ENCODE measurements at places on chromosomes 13 and 19. TPM values are rescaled to one million over a fixed set of nuclear protein-coding genes. Genes with fewer than 3 reads are reported as not detected.
A peak's percentile ranks its signal among the peaks of the same experiment; 100 is the strongest.

DNA sequence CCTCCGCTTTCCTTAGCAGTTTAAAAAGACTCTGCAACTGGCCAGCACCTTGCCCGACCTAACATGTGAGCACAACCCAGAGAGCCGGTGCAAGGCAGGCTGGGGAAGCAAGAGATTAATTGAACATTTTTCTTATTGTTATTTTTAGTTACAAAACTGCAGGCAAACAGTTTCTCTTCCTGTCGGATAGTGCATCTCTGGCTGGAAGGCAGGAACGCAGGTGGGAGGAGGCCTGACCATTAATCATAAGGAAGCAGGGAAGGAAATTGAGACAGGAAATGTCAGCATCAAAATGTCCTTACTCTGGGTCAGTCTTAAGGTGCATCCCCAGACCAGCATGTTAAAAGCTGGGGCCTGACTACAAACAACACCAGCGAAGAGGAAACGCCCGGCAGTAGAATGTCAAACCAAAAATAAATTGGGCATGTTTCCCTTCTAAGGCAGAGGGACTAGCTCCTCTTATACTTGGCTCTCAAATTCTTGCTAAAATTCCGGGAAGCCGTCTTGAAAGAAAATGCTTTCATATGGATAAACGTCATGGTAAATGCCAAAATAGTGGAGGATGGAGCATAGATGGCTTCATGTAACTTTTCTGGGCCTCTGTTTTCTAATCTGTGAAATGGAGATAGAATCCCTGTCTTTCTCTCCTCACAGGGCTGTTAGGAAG lies 226.8 kb downstream of the RAP2A start:
- no peak for DNase-seq

GRCh38 chr19:29789007-29789406 lies 22.8 kb upstream of the CCNE1 start:
- DNase-seq: no peak

GRCh38 chr13:93325303-93326233 lies 99.0 kb downstream of the GPC6 start:
- no peak for DNase-seq

- DNase-seq: peak; percentile 98
Measured at GRCh38 chr19:57280165-57280961, at the start of gene ZNF460. Gene ZNF460 (plus strand): TSS chr19:57280485. CDS start chr19:57280807, 322 bp downstream.

DNA sequence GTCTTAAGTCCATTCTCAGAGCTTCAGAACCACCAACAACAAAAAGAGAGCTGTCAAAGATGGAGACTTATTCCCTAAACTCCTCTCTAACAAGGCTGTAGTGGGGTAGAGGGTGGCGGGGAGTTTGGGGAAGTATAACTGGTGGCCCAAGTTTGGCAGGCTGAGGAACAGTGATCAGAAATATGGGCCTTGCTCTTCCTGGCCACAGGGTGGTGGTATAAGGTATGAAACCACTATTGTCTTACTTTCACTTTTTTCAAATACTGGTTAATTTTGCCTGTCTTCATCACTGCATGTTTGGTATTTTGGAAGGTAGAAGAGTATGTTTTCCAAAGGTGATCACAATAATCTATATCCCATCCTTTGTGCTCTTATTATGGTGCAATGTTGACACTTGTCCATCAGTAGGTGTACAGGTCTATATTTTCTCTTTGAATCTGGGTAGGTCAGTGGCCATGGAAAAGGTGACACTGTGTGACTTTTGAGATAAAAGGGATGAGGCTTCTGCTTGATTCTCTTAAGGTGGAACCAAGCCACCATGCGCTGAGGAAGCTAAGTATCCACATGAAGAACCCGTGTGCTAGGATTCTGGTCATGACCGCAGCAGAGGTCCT lies 23.2 kb upstream of the GPC5 start:
- DNase-seq: peak; percentile 33

- no peak for DNase-seq
Measured at GRCh38 chr13:113630296-113630695, 27.7 kb downstream of the ATP4B start.

DNA sequence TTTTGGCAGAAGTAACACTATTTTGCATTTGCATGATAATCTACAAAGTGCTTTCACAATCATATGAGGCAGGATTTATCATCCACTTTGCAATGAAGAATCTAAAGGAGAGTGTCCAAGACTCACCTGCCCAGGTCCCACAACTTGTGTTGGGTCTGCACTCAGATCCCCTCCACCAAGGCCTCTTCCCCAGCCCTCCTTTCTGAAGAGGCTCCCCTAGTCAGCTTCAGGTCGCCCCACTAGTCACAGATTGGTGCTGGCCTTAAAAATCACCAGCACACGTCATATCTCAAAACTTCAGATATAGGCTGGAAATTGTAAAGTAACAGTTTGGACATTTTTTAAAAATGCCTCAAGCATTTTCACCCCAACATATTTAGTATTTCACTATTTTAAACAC lies 17.5 kb downstream of the ATP7B start:
- DNase-seq: no peak

GRCh38 chr19:39401549-39402345 lies 4.9 kb upstream of the ZFP36 start:
- DNase-seq: peak; percentile 88

DNA sequence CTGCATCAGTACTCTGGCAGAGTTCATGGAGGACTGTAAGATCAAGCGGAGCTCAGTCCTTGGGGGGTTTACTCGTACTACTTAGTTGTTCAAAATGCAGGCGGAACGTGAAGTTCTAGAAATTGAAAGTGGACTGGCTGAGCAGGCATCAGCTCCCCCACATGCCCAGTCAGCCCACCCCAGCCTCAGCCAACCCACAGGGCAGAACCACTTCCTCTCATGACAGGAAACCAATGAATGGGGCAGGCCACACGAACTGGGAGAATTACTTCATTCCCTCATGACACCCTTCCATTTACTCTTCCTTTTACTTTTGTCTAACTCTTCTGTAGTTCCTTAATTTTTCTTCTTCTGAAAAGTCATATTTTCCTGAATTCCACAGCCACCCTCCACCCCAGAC lies 71.9 kb downstream of the FLT1 start:
- no peak for DNase-seq

- DNase-seq: no peak
Measured at GRCh38 chr13:27455331-27455855, 5.0 kb upstream of the MTIF3 start.

GRCh38 chr13:40777166-40777808 lies 6.3 kb upstream of the MRPS31 start:
- DNase-seq: peak; percentile 81

GRCh38 chr13:20513466-20513995 lies 12.1 kb downstream of the CRYL1 start:
- DNase-seq: no peak

- no peak for DNase-seq
Measured at GRCh38 chr13:45412274-45413049, 5.7 kb downstream of the SLC25A30 start.

DNA sequence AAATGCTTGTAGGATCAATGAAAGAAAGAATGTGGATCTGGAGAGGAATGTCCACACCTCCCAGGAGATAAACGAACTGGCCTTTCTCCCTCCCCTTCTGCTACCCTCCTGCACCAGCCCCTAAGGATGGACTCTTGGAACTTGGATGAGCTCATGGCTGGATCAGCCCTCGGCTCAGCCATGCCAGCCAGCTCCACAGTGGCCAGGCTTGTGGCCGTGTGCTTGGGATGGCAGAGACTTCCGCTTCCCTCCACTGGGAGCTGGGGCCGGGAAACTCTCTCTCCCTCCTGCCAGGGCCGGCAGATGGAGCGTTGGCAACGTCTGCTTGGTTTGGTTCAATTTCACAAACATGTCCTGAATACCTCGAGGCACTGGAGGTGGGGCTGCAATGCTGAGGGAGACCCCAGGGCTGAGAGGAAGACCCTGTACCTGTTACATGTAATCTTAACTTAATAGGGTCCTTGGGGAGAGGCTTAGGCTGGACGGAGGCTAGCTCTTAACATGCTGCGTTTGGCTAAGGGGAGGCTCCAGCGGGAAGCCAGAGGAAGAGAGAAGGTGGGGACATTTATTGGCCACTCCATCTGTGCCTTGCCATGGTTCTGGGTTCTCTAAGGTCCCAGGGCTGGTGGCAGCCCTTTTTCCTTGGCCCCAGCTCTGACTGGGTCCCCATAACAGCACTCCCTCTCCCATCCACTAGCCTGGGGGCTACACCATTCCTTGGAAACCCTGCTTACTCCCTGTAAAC lies 152.5 kb downstream of the IER2 start:
- no peak for DNase-seq

DNA sequence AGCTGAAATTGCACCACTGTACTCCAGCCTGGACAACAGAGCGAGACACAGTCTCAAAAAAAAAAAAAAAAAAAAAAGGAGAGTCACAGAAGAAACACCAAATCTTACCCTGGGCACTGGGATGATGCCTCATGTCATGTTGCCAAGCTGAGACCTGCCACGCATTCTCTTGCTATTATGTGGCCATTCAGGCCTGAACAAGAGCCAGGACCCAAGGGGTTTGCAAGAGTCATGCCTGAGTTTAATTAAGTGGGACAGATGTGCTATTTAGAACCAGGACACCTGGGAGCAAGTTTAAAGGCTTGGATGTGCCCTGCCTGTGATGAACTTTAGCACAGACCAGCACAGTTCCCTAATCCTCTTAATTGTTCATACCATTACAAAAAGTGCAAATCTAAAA lies 9.8 kb downstream of the PNMA8A start:
- DNase-seq: peak; percentile 73

- DNase-seq: peak; percentile 65
Measured at GRCh38 chr13:27607125-27607524, 13.2 kb downstream of the LNX2 start.

- no peak for DNase-seq
Measured at GRCh38 chr13:105579821-105580710, 955.4 kb downstream of the EFNB2 start.

- DNase-seq: peak; percentile 61
Measured at GRCh38 chr13:73835138-73835721, 299.0 kb downstream of the KLF12 start.

- no peak for DNase-seq
Measured at GRCh38 chr13:51921790-51922740, 60.3 kb downstream of the CCDC70 start.

DNA sequence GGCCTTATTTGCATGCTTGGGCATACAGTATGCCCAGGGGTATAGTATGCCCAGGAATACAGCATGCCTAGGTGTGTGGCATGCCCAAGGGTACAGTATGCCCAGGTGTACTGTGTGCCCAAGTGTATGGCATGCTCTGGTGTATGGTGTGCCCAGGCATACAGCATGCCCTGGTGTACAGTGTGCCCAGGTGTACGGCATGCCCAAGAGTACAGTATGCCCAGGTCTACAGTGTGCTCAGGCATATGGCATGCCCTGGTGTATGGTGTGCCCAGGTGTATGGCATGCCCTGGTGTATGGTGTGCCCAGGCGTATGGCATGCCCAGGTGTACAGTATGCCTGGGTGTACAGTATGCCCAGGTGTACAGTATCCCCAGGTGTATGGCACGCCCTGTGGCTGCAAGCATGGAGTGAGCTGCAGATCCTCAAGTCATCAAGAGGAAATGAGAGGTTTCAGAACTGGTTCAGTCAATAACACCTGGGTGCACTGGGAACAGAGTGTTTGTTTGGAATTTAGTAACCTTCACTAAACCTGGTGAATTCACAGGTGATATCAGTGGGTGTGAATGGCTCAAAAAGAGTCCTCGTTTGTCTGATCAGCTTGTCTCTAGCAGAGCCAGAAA lies 7.8 kb upstream of the C13orf42 start:
- no peak for DNase-seq

- no peak for DNase-seq
Measured at GRCh38 chr13:98658131-98658530, 81.2 kb upstream of the STK24 start.

GRCh38 chr13:62483774-62484173 lies 1068.1 kb upstream of the PCDH20 start:
- DNase-seq: no peak

DNA sequence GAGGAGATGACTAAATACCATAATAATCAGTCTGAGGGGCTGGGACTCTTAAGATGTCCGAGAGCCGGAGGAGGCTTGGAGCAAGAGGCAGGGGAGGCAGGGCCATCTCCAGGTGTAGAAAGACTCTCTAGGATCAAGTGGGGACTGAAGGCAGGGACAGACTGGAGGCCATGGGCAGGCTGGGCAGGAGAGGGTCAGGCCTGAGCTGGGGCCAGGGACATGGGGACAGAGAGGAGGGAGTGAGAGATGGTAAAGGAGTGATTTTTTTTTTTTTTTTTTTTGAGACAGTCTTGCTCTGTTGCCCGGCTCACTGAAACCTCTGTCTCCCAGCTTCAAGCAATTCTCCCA lies 2.2 kb downstream of the JOSD2 start:
- DNase-seq: no peak

DNA sequence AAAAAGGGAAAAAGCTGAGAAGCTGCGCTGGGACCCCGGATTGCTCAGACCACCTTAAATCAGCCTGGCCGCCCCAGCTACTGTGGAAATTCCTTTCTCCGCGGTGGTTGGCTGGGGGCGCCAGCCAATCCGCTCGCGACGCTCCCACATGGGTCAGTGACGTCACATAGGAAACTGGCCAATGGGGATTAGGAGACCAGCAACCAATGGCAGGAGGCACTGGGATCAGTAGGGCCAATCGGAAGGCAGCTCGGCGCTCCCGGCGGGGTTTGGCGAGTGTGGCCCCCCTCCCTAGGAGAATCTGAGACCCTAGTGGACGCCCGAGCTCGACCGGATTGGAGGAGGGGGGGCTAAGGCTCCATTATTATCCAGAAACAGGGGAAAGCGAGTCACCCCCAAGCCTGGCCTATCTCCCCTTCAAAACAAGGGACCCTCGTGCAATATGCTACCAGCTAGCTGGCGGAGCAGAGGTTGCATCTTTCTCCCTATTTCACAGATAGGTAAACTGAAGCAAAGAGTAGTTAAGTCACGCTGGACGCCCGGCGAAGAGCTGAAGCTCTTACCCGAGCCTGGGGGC lies 6.5 kb upstream of the TLE2 start:
- peak; percentile 100 for DNase-seq

ZFP36 gene
- total RNA-seq: 83.7 TPM

TMPRSS9 gene
- not detected for total RNA-seq

HCST gene
- not detected for total RNA-seq

ZBTB32 gene
- not detected for total RNA-seq

GNG14 gene
- not detected for total RNA-seq

SYNGR4 gene
- not detected for total RNA-seq

C1QTNF9B gene
- total RNA-seq: not detected

ADPRHL1 gene
- 2.6 TPM for total RNA-seq

ZNF560 gene
- total RNA-seq: not detected

ABCA7 gene
- total RNA-seq: 10.3 TPM

LRP3 gene
- 9.5 TPM for total RNA-seq

PSG7 gene
- total RNA-seq: not detected

ZNF682 gene
- not detected for total RNA-seq

DNASE2 gene
- 28.7 TPM for total RNA-seq

DPY19L3 gene
- 37.6 TPM for total RNA-seq

TMEM91 gene
- total RNA-seq: 6.1 TPM

CKM gene
- not detected for total RNA-seq

TOMM40 gene
- total RNA-seq: 69.7 TPM

KCNRG gene
- 0.28 TPM for total RNA-seq

PODNL1 gene
- total RNA-seq: 0.51 TPM

KIR2DL1 gene
- not detected for total RNA-seq

NLRP5 gene
- total RNA-seq: not detected

Data from MCF 10A (cell line).